ENCODE measurements at places on chromosomes 13 and 19.
A peak's percentile ranks its signal among the peaks of the same experiment; 100 is the strongest.

DNA sequence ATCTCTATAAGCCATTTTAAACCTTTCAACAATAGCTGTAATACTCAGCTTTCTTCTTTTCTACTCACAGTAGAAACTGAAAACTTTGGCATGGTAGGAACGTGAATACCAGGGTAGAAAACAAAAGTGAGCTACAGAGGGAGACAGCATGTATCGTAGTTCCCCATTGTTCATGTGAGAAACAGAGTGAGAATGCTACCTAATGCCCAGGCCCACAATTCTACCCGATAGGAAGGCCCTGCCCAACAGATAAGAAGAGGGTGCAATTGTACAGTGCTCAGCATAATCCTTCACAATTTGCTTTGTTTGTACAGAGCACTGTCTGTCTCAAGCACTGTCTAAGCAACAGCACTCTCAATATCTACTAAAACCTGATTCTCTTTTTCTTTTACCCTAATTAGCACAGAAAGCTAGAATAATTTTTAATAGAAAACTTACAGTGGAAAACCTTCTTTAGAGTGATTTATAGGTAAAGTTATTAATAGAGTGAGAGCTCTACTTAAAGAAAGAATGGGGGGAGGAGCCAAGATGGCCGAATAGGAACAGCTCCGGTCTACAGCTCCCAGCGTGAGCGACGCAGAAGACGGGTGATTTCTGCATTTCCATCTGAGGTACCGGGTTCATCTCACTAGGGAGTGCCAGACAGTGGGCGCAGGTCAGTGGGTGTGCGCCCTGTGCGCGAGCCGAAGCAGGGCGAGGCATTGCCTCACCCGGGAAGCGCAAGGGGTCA is 322.3 kb downstream of the EFNB2 start:
- no peak for DNase-seq

GRCh38 chr19:13160557-13160956 is 10.3 kb downstream of the IER2 start:
- DNase-seq, result no peak

DNA sequence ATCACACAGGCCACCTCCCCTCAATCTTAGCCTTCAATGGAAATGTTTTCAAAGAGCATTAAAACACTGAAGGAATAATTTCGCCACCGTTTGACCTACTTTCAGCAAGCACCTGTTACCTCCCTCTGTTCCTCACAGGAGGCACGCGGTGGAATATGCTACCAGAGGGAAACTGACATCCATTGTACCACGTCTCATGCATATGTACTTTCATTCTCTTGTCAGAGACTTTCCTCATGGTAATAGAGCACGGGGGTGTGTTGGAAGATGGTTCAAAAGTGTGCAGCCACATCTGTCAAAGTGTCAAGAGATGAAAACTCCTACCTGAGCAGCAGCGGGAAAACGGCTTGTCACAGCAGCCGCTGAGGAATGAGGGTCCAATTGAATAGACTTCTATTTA is 143.4 kb downstream of the NALCN start:
- DNase-seq, result no peak

- no peak for DNase-seq
Observed at GRCh38 chr19:50896591-50897190, 14.5 kb downstream of the KLK4 start.

GRCh38 chr19:5238700-5239099 is 101.9 kb downstream of the PTPRS start:
- no peak for DNase-seq

DNA sequence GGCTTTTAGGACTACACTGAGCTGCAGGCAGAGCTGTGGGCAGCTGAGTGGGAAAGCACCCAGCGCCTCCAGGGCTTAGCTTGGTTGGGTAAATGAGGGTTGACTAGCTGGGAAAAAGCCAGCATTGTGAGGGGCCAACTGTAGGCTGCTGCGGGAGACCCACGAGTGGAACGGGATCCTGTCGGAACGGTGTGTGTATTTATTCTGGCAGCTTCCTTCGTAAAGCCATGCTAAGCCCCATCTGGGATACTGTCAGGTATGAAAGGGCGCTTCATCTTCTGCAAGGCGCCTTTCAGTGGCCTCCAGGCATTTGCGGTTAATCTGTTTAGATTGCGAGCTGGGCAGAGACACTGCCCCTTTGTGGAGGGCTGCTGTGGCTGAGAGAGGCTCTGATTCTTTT is 39.5 kb upstream of the CNMD start:
- DNase-seq, result no peak

- no peak for DNase-seq
Observed at GRCh38 chr13:44934724-44935123, 54.5 kb downstream of the NUFIP1 start.

- DNase-seq, result peak; percentile 75
Observed at GRCh38 chr19:13398780-13399726, 107.2 kb downstream of the CACNA1A start.

- no peak for DNase-seq
Observed at GRCh38 chr13:91154558-91155353, 192.7 kb upstream of the MIR17HG start.

DNA sequence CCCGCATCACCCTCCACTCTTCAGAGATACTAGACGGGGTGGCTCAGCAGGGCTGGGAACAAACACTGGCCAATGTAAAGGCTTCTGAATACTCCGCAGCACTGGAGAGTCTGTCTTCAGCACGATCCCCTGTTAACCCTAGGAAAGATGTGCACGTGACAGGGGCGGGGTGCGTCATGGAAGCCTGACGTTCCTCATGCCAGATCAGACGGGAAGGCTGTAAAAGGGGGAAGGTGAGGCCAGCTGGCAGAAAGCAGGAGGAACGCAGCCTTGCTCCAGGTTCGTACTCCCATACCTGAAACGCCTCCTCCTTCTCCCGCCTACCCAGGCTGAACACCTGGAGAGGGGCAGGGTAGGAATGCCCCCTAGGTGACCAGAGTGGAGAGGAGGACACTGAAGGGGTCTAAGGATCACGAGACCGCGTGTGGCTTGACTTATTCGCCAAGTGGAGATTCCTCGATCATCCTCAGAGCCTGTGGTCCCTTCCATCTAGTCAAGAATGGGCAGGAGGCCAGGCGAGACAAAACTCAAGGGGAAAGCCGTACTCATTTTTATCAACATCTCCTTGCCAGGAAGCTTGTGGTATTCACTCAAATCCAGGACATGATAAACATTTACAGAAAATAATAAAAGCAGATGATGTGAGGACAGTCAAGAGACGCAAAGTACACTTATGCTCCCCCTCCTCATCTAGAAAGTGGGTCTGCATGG is 18.2 kb upstream of the FFAR2 start:
- no peak for DNase-seq

GRCh38 chr13:24269821-24270220 is 39.6 kb upstream of the C1QTNF9 start:
- no peak for DNase-seq

- no peak for DNase-seq
Observed at GRCh38 chr19:2059422-2060201, 8.6 kb upstream of the MKNK2 start.

DNA sequence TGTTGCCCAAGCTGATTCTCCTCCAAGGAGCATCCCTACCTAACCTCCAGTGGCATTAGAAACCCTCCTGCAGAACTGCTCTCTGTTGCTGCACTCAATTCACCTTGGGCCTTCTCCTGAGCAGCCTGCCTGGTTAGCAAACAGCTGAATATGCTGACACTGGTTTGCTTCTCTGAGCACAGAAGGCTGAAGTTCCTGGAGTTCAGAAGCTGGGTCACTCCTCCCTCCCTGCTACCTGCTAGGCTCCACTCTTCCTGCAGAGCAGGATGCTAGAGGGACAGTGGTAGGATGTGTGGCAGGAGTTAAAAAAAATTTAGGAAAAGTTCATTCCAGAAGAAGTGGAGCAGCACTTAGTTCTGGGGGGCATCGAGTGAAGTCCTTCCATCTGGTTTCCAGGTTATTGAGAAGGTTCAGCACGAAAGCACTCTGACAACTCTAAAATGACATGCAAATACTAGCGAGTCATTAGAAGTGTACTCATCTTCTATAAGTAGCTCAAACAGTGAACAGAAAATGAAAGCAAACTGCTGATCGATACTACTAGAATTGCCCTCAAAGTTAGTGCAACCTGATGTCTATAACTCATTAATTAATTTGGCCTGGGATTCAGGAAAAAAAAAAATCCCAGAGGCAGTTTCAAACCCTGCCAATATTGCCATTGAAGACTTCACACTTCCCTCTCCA is 293.7 kb downstream of the POU4F1 start:
- DNase-seq, result no peak

DNA sequence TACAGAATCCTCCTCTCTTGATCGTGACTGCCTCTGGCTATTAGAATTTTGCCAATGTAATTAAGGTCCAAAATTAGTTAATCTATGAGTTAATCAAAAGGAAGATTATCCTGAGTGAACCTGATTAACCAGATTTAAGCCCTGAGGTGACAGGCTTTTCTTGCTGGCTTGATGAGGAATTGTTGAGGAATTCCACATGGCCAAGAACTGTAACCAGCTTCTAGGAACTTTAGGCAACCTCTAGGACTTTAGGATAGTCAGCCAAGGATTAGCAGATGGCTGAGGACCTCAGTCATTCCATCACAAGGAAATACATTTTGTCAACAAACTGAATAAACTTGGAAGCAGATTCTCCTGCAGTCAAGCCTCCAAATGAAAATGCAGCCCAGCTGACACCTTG is 84.8 kb downstream of the STOML3 start:
- DNase-seq, result no peak

DNA sequence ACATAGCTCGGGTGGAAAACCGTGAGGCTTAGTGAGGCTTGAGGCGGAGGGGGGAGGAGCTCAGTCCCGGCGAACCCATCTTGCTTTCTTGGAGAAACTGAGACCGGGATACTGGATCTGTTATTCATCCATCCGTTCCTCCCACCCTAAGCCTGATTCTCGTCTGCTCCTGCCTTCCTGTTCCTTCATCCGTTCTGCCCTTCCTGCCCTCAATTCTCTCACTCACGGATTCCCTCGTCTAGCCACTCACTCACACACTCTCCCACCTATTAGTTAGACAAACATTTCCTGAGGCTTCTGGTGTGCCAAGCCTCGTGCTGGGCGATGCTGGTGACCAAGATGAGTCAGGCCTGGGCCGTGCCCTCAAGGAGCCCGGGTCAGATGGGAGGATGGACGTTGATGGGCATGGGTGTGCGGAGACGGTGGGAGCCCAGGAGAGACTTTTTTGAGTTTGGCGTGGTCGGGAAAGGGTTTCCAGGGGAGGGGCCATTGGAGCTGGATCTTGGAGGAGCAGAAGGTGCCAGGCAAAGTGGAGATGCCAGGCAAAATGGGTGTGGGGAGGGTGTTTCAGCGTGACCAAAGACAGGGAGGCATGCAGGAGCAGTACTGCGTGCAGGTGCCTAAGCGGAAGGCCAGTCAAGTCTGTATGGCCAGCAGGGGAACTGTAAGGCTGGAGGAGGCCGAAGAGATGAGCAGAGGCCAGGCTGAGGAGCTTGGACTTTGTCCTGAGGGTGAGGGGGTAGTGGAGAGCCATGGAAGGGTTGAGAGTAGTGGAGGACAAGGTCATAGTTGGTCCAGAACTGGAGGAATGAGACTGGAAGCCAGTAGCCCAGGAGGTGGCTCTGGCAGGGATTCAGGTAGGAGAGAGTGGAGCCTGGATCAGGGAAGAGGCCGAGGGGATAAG is 7.4 kb upstream of the CNFN start:
- no peak for DNase-seq

DNA sequence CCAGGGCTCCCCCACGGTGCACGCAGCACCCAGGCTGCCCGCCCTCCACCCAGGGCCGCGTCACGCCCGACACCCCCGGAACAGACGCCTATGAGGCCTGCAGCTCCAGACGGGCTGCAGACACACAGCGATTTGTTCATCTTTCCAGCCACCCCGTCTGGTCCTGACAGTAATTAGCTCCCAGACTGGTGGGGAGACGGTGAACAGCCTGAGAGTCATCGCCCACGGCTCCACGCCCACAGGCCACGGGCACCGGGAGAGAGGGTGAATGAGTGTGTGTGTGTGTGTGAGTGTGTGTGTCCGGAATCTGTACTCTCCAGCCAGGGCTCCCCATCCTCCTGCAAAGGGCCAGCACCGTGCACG is 18.1 kb downstream of the GADD45B start:
- DNase-seq, result no peak

GRCh38 chr19:6794686-6795431 is 22.4 kb downstream of the VAV1 start:
- DNase-seq, result no peak

GRCh38 chr13:21917086-21918015 is 246.5 kb downstream of the FGF9 start:
- DNase-seq, result no peak

- DNase-seq, result no peak
Observed at GRCh38 chr13:31538067-31539042, 201.0 kb upstream of the RXFP2 start.

GRCh38 chr19:40139533-40140287 is 49.0 kb upstream of the ZNF780A start:
- DNase-seq, result peak; percentile 15

GRCh38 chr19:6736169-6736916 is 1.0 kb downstream of the GPR108 start:
- peak; percentile 72 for DNase-seq

DNA sequence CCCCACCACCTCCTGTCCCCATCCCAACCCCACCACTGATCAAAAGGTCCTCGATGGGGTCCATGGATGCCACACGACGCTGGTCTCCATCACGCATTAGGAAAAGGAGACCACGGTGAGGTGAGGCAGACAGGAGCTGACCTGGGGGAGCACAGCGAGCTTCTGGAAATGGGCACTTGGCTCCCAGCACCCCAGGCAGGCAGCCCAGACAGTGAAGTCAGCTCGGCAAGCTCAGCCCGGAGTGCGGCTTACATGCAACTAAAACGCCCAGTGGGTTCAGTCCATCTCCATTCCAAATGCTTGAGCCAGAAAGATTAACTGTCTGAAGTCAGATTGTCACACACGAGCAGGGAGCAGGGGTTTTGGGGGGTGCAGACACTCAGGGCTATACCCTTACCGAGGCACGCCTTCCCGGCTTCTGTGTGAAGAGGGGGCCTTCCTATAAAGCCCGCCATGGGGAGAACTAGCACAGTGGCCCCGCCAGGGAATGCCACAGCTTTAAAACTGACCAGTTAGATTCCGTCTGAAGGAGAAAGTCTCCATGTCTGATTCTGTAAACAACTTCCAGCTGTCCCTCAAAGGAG is 79.4 kb downstream of the SPACA7 start:
- DNase-seq, result no peak

DNA sequence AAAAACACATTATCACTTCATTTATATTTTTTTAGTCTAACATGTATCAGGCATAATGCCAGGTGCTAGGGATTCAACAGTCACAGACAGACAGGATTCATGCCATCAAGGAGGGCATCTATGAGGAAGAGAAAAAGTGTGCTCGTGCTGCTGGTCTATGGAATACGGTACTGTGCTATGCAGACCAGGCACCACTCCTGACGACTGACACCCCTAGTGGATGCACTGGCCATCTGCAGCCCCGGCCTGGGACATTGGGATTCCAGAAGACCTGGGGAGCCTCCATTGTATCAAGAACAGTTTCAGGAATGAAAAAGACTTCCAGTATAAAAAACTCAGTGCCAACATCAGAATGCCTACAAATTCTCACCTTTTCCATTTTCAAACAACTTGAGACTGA is 94.0 kb downstream of the KLF12 start:
- DNase-seq, result no peak

- DNase-seq, result no peak
Observed at GRCh38 chr19:6212403-6213265, 67.1 kb downstream of the MLLT1 start.
